ENCODE measurements at places on chromosomes 16 and 17.

GRCh38 chr17:8147805-8148404, 4.3 kb downstream of the PER1 start:
- no peak for DNase-seq

DNA sequence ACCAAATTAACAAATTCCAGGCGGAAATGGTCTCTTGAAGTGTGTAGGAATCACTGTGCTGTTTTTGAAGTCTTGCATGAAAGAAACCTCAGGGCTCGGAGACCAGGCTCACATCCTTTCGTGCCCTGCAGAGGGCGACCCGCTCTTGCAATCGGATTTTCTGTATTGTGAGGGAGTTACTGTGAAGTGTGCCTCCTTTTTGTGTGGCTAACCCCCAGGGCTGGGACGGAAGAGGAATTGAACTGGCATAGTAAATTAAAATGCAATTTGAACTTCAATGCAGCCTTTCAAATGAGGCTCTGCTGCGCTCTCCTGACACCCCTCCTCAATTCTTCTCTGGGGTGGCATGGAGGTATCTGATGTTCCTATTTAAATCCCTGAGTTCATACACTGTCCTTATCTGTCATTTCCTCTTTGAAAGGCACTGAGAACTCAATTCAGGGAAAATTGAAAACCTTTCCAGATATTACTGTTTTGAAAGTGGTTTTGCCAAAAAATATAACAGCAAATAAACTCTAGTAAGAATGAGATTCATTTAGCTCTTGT, 51.5 kb upstream of the MGAT5B start:
- DNase-seq: no peak

- DNase-seq: no peak
Observed at GRCh38 chr16:9567666-9568065, 476.2 kb downstream of the HAPSTR1 start.

GRCh38 chr16:86041807-86042206, 142.8 kb downstream of the IRF8 start:
- DNase-seq: no peak

- no peak for DNase-seq
Observed at GRCh38 chr17:49554694-49555494, 20.8 kb upstream of the NXPH3 start.

GRCh38 chr17:37106049-37106448, 157.3 kb downstream of the AATF start:
- DNase-seq: no peak

DNA sequence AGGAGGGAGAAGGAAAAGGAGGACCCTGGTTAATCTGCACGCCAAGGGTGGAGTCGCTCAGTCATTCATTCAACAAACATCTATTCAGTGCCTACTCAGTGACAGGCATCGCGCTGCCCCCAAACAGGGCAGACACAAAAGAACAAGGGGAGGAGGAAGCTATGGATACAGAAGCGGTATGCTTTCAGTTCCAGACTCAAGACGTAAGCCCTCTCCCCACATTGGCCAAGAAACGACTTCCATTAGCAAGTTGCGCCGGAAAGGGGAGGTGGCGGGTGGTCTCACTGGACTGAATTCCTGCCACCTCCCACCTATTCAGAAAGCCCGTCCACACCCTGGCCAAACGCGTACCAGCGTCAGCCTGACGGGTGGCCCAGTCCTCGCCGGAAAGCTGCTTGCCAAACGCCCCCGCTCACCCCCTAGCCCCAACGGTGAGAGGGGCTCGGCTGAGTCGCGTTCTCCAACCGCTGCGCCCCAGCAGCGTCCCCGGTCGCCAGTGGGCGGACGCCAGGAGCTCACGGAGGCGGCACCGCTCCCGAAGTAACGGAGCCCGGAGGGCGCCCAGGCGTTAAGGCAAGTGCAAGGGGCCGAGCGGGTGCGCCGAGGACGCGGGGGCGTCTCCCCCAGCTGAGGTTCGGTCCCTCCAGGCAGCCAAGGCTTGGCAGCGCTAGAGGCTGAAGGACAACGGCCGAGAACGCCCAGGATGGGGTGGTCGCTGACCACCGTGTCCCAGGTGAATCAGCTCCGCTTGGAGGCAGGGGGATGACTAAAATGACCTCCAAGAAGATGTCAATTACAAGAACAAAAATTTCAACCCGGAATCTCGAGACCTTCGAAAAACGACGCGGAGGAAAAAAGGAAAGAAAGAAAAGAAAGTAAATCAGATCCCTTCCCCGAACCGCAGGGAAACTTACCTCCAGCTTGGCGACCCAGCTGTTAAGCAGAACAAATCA, 470.7 kb downstream of the SOX9 start:
- no peak for DNase-seq

DNA sequence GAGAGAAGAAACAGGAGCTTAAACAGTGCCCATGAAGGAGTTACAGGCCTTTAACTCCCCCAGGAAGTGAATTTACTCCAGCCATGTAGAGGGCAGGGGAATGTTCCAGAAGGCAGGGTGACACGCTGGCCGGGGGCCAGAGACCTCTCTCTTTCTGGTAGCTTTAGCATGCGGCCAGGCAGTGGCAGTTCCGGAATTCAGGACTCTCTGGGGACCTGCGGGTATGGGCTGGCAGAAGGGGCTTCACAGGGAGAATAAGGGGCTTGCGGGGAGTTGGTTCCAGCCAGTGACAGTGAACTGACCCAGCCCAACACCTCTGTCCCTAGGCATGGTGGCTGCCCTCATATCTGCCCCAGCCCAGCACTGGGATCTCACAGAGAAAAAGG, 40.0 kb downstream of the MYH3 start:
- no peak for DNase-seq

DNA sequence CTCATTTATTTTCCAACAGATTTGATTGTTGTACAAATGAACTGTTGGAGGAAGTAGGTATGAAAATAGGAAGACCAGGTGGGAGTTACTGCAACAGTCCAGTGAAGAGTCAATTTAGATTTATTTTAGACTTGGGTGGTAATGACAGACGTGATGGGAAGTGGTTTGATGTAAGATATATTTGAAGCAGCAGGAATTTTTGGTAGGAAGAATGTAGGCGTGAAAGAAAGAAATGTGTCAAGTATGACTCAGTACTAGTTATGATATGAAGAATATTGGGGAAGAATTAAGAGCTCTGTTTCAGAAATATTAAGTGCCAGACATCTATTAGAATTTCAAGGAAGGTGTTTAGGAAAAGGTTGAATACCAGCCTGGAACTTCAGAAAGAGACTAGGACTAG, 247.9 kb upstream of the AXIN2 start:
- DNase-seq: no peak

DNA sequence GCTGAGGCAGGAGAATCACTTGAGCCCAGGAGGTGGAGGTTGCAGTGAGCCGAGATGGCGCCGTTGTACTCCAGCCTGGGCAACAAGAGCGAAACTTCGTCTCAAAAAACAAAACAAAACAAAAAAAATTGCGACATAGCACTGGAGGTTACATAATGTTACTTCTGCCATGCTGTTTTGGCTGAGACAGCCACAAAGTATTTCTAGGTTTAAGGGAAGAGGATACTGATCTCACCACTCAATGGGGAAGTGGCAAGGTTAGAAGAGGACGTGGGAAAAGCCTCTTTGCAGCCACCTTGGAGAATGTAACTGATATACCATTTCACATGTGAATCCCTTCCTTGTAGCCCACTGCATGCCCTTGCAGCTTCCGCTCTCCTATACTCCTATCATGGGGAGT, 131.2 kb upstream of the NLRP1 start:
- DNase-seq: no peak

- no peak for DNase-seq
Observed at GRCh38 chr16:74296104-74296431, 546 bp upstream of the PSMD7 start.

DNA sequence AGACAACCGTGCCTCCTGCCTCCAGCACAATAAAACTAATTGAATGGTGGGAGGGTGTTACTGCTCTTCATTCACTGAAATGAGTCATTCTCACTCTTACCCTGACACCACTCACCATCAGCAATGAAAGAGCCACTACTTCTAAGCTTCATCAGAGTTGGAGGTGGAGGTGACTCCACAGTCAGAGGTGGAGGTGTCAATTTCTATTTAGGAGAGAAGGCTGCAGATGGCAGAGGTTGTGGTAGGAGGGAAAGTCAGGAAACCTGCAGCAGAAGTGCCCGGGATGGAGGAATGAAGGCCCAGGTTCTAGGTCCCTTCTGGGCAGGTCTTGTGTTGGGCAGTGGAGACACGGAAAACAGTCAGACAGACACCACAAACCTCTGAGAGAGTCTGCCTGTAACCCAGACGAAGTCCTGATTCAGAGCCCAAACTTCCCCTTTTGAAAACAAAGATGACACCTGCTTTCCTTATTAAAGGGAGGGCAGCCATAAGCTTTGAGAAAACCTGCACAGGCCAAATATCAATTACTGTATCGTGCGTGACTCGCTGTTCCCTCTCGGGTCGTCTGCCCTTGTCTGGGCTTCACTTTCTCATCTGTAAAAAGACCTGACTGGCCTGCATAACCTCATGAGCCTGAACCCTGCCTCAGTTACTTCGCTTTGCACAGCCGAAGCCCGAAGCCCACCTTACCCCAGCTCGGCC, 668 bp downstream of the ATPAF2 start:
- DNase-seq: no peak

GRCh38 chr17:42678951-42679491, 2.2 kb upstream of the PLEKHH3 start:
- no peak for DNase-seq

- DNase-seq: no peak
Observed at GRCh38 chr17:36975922-36976515, 27.3 kb downstream of the AATF start.

GRCh38 chr17:77741109-77741508, 217.4 kb upstream of the TNRC6C start:
- no peak for DNase-seq

DNA sequence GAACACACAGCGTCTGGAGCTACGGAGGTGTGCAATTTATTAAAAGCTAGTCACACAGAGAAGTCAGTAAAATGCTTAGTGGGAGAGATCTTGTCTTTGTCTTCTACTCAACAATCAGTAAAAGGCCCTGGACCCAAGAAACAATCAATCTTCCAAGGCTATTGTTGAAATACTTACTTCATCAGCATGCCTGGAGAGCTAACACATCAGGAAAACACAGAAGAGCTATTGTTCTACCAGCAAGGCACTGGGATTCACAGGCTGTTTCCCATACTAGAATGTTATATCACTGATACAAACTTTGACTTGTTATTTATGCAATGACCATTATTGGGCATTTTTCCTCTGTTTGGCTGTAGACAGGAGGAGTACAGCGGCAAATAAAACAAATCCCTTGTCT, 247.8 kb upstream of the ERCC4 start:
- no peak for DNase-seq

DNA sequence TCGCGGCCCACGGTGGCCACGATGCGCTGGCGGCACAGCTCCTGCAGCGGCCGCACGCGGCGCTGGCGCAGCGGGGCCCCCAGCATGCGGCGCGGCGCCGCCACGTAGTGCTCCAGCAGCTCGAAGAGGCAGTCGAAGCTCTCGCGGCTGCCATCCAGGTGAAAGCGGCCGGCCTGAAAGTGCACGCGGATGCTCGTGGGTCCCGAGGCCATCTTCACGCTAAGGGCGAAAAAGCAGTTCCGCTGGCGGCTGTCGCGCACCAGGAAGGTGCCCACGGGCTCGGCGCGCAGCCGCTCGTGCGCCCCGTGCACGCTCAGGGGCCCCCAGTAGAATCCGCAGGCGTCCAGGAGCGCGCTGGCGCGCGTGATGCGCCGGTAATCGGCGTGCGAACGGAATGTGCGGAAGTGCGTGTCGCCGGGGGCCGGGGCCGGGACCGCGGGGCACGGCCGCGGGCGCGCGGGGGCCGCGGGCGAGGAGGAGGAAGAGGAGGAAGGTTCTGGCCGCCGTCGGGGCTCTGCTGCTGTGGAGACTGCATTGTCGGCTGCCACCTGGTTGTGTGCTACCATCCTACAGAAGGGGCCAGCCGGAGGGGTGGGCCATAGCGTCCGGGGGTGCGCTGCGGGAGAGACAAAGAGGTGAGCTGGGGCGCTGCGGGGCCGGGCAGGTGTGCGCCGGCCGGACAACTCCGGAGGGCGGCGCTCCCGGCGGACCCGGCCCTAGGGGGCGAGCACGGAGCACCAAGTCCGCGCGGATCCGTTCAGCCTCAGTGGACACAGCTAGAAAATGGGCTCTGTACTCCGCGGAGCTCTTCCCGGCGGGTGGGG, 879 bp downstream of the SOCS1 start:
- DNase-seq: no peak

DNA sequence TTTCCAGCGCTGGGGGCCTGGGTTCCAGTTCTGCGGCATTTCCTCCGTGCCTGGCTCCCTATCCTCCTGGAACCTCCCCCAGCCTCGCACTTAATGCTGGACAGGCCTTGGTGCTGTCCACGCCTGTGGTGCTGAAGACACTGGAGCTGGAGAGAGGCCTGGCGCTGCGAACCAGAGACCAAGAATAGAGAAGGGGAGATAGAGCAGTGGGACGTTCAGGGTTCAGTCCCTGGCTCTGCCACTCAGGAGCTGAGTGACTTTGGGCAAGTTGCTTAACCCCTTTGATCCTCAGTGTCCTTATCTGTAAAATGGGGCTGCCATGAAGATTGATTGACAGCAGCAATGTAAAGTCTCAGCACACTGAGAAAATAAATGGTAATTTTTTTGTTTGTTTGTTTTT, 11.9 kb downstream of the SBK1 start:
- DNase-seq: no peak

- no peak for DNase-seq
Observed at GRCh38 chr16:16127469-16128116, 95.7 kb downstream of the ABCC6 start.

DNA sequence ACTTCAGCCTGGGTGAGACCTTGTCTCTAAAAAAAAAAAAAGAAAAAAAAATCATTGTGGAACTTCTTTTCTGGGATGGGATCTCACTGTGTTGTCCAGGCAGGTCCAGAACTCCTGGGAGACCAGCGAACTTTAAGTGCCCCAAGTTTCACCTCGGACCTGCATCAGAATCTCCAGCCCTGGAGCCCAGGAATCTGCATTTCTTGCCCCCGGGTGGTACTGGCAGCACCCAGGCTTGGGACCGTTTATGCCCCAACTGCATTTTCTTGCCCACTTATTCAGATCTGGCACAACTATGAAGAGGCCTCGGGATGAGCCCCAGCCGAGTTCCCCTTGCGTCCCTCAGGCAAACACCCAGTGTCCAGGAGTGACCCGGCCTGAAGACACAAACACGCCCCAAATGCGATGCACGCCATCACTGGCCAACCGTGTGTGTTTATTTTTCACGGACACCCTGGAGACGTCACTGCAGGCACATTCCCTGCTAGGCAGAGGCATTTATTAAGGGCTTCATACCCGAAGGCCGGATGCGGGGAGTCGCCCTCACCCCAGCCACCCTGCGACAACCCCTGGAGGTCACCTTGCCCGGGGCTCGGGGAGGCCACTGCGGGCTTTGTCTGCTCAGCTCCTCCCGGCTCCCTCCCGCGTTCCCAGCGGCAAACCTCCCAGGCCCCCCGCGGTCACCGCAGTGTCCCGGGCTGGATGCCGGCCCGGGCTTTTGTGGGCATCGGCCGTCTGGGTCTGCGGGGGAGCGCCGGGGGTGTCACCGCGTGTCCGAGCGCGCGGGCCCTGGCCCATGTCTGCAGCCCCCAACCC, 684 bp upstream of the SPIRE2 start:
- no peak for DNase-seq
